ENCODE measurements at places on chromosomes 6 and 20.

DNA sequence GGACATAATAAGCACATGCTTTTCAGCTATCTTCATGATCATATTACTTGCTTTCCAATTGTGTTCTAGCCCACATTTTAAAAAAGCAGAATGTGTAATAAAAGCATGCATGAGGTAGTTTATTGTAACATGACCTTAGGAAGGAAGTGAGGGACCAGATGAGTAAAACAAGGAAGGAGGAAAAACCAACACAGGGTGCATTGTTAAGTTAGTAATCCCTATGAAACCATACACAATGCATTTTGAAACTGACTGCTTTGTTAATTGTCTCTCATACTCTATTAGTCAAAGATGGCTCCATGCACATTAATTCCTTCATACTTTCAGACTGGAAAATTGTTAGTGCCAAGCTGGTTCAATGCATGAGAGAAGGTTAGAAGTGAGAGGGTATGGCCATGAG lies 37.7 kb upstream of the CENPW start:
- no peak for DNase-seq

- DNase-seq: no peak
Observed at GRCh38 chr20:39318911-39319310, 356.8 kb downstream of the DHX35 start.

DNA sequence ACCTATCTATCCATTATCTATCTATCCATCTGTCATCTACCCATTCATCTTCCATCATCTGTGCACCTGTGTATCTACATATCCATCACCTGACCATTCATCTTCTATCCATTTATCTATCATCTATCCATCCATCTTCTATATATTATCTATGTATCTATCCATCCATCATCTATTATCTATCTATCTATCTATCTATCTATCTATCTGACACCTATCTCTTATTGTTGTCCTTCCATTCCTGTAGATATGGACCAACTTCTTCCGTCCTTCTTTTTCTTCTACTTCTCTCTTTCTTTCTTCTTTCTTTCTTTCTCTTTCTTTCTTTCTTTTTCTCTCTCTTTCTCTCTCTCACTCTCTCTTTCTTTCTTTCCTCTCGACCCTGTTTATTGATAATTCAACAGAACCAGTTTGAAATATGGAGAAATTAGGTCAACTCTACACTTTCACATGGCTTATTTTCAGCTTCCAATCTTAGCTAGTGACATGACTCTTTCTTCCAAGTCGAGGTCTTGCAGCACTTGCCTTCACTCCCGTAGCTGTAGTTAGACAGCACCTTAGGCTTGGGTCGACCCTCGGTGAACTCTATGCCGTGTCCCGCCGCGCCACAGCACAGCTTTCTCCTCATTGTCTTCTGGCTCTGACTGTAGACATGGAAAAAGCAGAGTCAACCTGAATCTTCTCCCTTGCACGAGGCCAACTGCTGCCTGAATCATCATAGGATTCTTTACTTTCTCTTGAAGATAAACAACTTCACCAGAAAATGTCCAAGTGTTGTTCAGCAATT lies 110.4 kb upstream of the EXOC2 start:
- no peak for DNase-seq

GRCh38 chr6:22764496-22764895 lies 195.1 kb downstream of the HDGFL1 start:
- no peak for DNase-seq

- no peak for DNase-seq
Observed at GRCh38 chr6:50842446-50842845, 23.8 kb downstream of the TFAP2B start.

DNA sequence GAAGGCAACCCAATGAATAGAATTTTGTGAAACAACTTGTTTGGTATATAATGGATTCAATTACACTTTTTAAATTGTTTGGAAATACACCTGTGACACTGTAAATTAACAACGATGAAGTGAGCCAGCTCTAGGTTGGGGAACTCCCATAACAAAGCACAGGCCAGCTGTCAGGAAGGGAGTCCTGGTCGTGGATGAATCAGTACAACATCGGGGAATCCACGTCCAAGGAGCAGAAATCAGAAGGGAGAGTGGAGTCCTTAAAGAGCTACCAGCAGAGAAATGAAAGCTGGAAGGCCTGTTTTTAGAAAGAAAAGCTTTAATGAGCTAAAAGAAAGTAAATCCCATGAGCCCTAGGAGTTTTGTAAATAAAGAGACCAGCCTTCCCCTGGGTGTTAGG lies 223.1 kb upstream of the SLC35B3 start:
- no peak for DNase-seq

DNA sequence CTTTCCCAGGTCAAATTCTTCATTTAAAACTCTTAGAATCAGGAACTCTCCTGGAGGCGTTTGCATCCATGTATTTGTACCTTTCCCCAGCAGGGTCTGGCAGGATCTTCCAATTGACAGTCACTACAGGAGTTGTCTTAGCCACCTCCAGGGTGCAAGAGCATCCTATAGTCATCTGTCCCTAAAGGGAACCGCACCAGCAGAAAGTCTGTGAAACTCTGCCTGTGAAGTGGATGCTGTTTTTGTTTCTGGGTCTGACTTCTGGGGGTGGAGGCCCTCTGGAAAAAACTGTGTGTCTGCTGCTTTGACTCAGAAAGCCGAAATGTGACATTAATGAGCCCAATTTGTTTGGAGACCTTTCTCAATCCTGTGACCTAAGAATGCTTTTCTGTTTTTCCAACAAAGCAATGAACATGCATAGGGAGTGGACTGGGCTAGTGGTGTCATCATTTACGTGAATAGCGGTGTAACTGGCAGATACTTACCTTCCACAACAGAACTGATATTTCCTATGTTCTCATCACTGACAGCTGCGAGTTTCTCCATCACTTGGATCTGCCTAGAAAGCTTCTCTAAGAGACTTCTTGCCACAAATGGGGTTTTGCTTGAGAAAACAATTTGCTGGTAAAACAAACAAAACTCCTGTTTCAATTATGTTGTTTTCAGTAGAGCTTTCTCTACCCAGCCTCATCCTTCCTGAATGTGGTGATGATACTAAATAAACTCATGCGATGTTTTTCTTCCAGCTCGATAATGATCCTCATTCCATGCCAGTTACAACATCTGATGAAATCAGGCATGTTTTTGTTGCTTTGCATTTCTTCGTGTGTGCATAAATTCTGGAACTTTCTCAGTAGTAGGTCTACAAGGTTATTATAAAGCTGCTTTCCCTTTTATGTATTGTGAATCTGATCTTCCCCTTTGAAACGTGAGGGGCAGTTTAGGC lies 33.3 kb upstream of the ARMH2 start:
- DNase-seq: no peak

DNA sequence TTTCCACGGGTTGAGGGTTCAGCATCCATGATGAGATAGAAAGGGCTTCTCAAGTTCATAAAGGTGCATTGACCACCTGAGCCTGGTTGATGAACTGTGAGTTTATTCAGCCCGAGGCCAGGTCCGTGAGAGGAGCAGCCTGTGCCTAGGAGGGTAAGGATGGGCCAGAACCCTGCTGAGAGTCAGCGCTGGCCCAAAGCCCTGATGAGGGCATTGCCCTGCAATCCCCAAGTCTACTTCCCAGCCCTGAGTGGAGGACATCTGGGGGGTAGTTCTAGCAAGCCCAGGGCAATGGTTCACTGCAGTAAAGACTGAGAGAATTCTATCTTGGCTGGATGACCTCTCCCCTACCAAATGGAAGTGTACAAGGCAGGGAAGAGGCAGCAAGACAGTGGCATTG lies 123.3 kb upstream of the NXT1 start:
- no peak for DNase-seq

DNA sequence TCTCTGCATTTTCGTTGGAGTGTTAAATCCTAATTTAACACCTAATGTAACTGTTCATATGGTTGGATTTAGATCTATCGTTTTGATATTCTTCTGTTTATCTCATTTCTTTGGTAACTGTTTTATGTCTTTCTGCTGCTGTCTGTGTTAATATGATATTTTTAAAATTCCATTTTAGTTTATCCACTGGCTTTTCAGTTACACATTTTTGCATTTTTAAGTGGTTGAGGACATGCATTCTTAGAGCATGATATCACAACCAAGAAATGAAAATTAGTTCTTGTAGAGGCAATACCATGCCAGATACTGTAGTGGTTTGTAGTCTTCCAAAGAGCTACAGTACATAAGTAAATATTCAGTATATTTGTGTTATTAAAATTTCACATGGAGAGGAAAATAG lies 58.6 kb downstream of the LIN28B start:
- DNase-seq: no peak

DNA sequence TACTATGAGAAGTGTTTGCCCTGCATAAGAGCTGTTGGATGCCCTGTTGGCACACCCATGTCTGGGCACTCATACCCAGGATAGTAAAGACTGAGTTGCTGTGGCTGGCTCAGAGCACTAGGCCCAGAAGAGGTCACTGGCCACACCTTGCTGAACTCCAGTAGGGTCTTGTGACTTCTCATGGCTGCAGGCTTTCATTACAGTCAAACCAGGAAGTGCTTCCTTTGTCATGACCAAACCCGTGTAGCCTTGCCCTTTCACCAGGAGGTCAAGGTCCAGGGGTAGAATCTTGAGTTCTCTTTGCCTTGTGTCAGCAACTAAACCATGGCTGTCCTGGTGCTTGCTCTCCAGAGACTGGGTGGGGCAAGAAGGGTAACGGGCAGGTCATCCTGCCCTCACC lies 49.5 kb downstream of the CD164 start:
- no peak for DNase-seq

- DNase-seq: no peak
Observed at GRCh38 chr6:18491308-18492045, 104.3 kb downstream of the RNF144B start.

GRCh38 chr6:2558861-2559801 lies 191.6 kb downstream of the MYLK4 start:
- DNase-seq: no peak

- DNase-seq: no peak
Observed at GRCh38 chr6:16736856-16737775, 24.1 kb downstream of the ATXN1 start.

DNA sequence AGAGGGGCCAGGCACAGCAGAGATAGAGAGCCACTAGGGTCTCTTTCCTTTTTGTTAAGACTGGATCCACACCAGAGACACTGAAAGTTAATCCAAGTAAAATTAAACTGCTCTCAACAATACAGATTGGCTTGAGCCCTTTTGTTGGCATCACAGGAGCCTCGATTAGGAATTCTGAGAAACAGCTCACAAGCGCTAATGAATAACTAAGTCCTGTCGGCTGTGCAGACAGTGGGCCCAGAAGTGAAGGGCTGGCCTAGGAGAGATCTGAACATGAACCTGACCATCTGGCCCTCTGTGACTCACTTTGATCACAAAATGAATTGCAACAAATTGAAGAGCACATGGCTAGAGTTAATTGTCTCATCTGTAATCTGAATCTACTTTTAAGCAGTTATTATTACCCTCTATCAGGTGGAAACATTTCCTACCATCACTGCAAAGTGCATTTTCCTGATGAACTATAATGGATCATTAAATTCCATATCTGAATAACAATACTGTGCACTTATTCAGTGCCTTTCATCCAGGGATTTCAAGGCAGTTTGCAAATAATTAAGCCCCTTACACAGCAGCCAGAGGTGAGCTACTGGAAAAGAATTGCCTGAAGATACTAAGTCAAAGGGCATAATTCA lies 3.2 kb downstream of the BACH2 start:
- DNase-seq: no peak

All from activated naive CD8-positive, alpha-beta T cell treated with anti-CD3 and anti-CD28 coated beads, Interleukin-2, amount 10 ng/mL, durations not matched to agents 7 days and 5 days (primary cell).